ENCODE measurements at places on chromosomes 4 and X.

DNA sequence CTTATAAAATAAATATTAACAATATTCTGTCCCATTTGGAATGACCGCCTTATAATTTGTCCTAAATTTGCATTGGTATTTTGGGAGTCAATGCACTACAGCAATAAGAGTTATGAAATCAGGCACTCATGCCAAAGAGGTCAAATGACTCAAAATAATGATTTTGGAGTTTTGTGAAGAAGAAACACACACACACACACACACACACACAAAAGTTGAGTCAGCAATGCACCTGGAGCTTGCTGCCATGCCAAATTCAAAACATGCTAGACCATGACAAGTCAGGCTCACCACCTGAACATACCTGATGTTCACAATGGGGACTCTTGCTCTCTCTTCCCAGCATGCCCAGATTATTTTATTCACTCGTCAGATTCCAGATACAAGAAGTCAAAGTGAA, 56.7 kb downstream of the PROM1 start:
- no peaks in the 10 kb centered on the region for H3K4me1 ChIP-seq
- H3K27ac ChIP-seq: no peak overlapping the region
- no peak overlapping the region for H3K4me3 ChIP-seq
- H3K27me3 ChIP-seq: no peaks in the 10 kb centered on the region
- no peaks in the 10 kb centered on the region for H3K36me3 ChIP-seq

DNA sequence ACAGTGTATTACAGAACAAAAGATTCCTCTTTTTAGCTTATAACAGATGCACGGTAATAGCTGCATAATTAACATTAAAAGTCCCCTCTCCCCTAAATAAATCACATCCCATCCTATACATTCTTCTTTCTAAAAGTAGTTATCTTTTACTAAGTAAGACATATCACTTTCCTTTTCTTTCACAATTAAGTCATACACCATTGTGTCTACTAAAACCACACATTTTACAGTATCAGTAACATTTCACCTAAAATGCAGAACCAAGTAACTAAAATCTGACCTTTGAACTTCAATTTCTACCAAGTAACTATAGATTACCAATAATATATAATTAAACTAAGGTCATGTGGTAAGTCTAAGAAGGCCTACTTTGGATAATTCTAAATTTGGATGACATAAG, 14.2 kb downstream of the DHX15 start:
- no peak for DNase-seq
- no peaks in the 10 kb centered on the region for H3K4me1 ChIP-seq
- H3K27me3 ChIP-seq: no peaks in the 10 kb centered on the region

DNA sequence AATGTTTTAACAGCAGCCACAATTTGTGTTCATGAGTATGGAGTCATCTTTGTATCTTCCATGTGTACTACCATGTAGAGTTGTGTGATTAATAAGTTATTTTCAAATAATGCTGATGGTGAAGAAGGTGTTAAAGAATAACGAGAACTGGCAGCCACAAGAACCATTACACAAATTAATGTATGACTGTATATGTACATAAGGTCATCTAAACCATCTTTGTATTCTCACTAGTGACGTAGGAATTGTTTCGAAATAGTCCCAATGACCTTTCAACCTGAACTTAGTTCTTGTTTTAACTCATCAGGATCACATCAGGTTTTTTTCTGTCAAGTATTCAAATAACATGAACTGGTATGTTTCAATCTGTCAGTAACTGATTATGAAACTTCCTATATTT, 48.3 kb upstream of the NOCT start:
- H3K4me1 ChIP-seq: 0 out of 2 replicates have a peak, but pooled peaks cover 8% of the 10 kb centered on the region
- H3K36me3 ChIP-seq: no peaks in the 10 kb centered on the region
- H3K4me3 ChIP-seq: no peak overlapping the region
- H3K27ac ChIP-seq: no peak overlapping the region
- DNase-seq: no peak
- H3K27me3 ChIP-seq: no peaks in the 10 kb centered on the region

DNA sequence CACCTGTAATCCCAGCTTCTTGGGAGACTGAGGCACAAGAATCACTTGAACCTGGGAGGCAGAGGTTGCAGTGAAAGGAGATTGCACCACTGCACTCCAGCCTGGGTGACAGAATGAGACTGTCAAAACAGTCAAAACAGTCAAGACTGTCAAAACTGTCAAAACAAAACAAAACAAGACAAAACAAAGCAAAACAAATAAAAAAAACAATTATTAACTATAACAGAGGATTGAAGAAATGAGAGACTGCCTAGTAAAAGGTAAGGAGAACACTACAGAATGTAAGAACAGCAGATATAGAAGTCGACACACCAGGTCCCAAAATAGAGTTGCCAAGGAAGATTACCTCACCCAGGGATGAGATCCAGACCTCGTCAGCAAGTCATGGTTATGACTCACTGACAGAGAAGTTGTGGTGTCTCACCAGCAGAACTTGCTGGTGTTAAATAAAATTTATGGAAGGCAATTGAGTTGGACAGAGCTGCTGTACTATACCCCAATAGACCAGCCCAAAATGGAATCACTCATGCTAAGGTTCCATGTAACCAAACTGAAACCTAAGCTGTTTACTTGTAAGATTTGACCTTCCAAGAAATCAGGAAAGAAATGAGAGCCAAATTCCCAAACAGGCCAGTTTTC, 32.1 kb upstream of the GK start:
- H3K4me1 ChIP-seq: 0 out of 2 replicates have a peak, but pooled peaks cover 3% of the 10 kb centered on the region
- no peaks in the 10 kb centered on the region for H3K27me3 ChIP-seq
- no peak overlapping the region for H3K27ac ChIP-seq

DNA sequence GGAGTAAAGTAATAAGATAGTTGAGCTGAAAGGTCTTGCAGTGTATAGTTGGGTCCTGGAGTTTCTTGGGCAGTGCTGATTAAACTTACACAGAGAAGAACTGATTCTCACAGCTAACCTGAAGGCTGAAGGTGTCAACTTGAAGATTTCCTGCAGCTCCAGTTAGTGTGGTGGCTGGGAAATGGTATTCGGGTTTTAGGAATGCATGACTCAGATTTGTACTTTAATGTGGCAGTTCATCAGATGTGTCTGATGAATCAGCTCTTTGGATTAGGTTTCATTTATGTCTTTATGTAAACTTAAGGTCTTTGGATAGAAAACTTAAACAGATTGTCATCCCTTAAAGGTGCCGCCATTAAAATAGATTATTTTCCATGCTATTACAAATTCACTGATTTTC, 200.0 kb downstream of the IL1RAPL1 start:
- no peak overlapping the region for H3K27ac ChIP-seq
- H3K4me3 ChIP-seq: no peak overlapping the region
- H3K4me1 ChIP-seq: no peaks in the 10 kb centered on the region
- peak; percentile 16 for DNase-seq
- H3K27me3 ChIP-seq: no peaks in the 10 kb centered on the region
- H3K36me3 ChIP-seq: no peaks in the 10 kb centered on the region

DNA sequence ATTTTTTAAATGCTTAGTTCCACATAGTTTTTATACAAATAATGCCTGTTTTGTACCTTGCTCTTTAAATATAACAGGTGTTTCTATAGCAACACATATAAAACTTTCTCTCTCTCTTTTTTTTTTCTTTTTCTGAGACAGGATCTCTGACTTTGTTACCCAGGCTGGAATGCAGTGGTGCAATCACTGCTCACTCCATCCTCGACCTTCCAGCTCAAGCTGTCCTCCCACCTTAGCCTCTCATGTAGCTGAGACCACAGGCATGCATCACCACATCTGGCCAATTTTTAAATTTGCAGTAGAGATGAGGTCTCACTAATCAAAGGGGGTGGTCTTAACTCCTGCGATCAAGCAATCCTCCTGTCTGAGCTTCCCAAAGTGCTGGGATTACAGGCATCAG, 18.3 kb upstream of the SULT1E1 start:
- H3K27me3 ChIP-seq: no peaks in the 10 kb centered on the region
- H3K4me1 ChIP-seq: no peaks in the 10 kb centered on the region
- H3K4me3 ChIP-seq: no peak overlapping the region
- no peak for DNase-seq
- no peak overlapping the region for H3K27ac ChIP-seq
- H3K36me3 ChIP-seq: no peaks in the 10 kb centered on the region

- no peaks in the 10 kb centered on the region for H3K36me3 ChIP-seq
- H3K27me3 ChIP-seq: no peaks in the 10 kb centered on the region
- H3K4me1 ChIP-seq: no peaks in the 10 kb centered on the region
- no peak overlapping the region for H3K27ac ChIP-seq
- no peak for DNase-seq
These were observed 6.9 kb upstream of the TRPC3 start for GRCh38 chr4:121958777-121959176.

- H3K4me3 ChIP-seq: no peak overlapping the region
- H3K27me3 ChIP-seq: no peaks in the 10 kb centered on the region
- H3K4me1 ChIP-seq: peaks cover 27% of the 10 kb centered on the region
These were observed 54.3 kb upstream of the PUDP start for GRCh38 chrX:7202206-7202605.
